Central memory CD4-positive, alpha-beta T cell (primary cell): ENCODE measurements at places on chromosomes 3 and 15.

GRCh38 chr3:60803216-60804173 is 447.8 kb downstream of the FHIT start:
- DNase-seq: no peak

GRCh38 chr3:52385157-52385556 is 59.7 kb downstream of the SEMA3G start:
- no peak for DNase-seq

DNA sequence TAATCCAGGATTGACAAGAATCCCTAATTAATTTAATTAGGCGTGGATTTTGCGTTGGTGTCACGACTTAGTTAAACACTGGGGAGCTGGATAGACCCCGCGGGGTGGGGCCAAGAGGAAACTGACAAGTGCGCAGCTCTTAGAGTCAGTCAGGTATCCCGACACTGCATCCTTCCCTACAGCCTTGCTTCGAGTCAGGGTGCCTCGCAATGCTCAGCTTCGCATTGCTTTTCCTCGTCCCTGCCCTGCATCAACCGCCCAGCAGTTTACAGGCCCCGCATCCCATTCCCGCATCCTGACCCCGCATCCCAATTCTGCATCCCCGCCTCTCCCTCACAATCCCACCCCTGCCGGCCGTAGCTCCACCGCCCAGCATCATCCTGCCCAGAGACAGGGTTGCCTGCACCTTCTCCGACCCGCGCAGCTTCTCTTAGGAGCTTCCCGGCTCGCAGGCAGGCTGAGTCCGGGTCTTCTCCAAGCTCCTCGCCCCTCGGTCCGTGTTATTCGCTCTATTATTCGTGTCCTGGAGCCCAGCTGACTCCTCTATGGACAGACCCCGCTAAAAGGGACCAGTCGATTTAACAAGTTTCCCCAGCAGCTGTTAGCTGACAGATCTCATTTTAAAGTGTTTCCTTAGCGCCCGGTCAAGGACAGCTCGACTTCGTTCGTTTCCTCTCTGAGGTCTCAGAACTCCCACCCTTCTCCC is 699 bp upstream of the SHOX2 start:
- DNase-seq: no peak

- no peak for DNase-seq
Observed at GRCh38 chr3:10511809-10512494, 6.6 kb upstream of the ATP2B2 start.

- DNase-seq: no peak
Observed at GRCh38 chr3:69692761-69693160, 46.5 kb upstream of the MITF start.

- no peak for DNase-seq
Observed at GRCh38 chr15:62945760-62946159, 96.8 kb upstream of the TPM1 start.
